ENCODE measurements at places on chromosomes 12 and 14.

DNA sequence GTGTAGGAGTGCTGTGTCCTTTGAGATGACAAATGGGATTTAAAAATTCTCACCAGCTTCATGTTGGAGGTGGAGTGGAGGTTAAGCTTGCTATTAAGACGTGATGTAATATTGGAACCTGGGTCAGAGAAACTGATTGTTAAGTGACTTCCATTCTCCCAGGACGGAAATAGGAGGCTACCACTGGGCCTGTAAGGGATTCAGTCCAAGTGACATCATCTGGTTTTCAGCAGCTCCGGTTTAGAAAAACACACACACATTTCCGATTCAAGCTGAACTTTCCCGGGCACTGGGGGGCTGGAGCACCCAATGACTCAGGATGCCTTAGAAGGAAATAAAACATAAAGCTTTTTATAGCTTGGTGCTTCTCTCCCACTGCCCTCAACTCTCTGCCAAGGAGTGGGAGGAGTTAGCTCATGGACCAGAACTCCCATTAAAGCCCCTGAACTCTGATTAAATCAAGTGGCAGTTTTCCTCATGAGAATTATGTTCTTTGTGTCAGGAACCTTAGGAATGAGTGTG is 12.4 kb downstream of the CALM1 start:
- DNase-seq: no peak

DNA sequence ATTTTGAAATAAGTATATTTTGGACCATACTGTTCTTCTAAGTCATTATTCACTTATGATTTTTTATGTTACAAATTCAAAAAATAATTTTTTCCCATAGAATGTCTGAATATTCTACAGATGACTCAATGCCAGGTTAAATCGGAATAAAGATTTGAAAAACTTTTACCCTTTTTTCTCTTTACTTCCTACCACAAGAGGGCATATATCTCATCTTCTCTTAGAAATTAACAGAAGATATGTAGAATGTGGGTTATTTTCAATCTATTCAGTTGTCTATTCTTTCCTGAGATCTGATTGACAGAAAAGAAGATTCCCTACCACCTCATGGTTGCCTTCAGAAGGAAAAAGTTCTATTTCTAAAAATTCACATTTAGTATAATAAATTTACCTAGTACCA is 53.0 kb upstream of the KITLG start:
- no peak for DNase-seq

DNA sequence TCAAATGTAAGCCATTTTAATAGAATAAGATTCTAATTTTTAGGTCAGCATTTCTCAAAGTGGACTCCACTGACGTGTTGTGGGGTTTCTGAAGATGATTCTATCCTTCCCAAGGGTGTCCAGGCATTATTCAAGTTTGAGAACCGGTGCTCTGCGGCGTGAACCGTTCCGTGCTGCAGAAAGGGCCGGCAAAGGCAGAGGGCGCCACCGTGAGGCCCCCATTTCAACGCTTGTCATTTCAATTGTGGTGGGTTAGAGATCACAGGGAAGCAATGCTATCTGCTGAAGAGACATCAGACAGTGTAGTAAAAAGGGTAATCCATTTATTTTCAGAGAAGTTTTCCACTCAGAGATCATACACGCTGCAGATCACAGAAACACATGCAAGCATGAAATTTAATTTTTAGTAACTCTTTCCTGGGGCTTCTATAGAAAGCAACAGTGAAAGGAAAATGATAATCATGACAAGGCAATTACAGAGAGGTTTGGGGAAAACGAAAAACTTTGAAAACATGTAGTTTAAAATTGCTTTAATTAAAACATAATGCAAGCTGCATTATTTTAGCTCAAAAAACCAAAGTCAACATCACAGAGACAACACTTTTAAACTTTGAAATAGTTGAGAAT is 201.7 kb downstream of the EXOC5 start:
- peak; percentile 71 for DNase-seq

GRCh38 chr12:2835691-2836403 is 1.0 kb upstream of the NRIP2 start:
- no peak for DNase-seq

DNA sequence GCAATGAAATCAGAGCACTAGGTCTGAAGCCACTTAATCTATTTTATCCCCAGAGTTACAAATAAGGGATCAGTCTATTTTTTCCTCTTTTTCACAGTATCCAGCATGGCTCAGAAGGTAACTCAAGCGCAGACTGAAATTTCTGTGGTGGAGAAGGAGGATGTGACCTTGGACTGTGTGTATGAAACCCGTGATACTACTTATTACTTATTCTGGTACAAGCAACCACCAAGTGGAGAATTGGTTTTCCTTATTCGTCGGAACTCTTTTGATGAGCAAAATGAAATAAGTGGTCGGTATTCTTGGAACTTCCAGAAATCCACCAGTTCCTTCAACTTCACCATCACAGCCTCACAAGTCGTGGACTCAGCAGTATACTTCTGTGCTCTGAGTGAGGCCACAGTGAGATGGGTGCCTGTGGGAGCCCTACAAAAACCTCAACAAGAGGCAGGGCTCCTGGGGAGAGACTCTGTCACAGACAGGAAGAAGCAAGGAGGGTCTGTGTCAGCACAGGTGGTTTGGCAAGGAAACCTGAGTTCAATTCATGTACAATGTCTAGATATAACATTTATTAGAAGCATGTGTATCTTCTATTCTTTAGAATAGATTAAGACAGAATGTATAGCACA is 334.3 kb upstream of the OR4E1 start:
- DNase-seq: no peak

GRCh38 chr14:79144896-79145295 is 974.7 kb downstream of the NRXN3 start:
- no peak for DNase-seq

DNA sequence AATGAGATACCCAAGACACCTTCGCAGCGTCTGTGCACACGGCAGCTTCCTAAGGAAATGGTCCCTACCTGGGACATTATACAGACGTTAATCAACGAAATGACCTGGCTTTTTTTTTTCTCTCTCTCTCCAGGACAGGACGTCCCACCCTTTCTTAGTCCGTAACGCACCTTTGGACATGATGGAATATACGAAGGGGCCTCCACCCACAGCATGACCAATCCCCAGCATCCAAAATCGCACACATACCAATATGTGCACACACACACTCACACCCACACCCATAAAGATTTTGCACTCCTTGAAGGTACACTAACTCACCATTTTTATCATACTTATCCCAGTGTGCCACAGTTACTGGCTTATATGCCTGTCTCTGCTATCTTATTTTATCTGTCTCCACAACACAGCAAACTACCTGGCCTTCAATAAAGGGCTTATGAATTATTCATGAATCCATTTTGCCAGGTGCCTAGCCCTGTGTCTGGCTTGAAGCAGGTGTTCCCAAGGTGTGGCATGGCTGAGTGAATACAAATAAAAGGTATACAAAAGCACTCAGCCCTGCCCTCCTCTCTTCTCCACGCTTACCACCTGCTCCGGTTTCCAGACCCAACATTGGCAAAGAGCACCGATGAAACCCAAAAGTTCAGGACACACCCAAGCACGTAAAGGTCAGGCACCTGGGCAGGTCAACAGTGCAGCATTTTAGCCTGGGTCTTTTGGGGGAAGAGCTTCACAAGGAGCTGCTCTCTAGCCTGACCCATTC is 2.2 kb downstream of the SCNN1A start:
- DNase-seq: no peak

DNA sequence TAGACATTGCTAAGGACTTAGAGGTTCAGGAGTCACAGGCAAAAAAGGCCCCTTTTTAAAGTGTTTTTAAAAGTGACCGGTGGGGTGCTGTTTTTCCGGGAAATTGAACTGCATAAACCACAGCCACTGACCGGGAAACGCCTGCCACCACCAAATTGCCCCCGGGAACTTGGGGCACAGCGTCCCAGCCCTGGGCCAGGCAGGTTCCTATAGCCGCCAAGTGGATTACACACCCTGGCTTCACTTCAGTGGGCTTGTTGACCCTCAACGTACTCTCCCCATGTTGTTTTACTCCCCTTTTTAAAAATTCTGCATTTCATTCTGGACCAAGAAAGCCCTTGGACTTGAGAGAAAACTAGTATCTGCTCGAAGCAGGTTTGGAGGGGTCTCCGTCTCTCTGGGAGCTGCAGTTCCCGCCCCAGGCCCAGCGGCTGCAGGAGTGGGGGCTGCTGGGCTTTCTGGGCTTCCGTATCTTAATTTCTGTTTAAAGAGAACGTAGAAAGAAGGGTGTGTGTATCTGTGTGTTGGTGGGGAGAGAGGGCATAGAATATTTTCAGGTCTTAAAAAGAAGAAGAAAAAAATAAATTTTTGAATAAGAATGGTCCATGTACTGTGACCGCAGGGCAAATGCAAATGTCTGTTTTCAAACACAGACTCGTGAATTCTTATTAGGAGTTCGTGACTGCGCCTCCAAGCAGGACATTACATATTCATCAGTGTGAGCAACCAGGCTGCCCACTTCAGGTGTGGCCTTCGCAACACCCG is 82.9 kb downstream of the PAPOLA start:
- DNase-seq: no peak

DNA sequence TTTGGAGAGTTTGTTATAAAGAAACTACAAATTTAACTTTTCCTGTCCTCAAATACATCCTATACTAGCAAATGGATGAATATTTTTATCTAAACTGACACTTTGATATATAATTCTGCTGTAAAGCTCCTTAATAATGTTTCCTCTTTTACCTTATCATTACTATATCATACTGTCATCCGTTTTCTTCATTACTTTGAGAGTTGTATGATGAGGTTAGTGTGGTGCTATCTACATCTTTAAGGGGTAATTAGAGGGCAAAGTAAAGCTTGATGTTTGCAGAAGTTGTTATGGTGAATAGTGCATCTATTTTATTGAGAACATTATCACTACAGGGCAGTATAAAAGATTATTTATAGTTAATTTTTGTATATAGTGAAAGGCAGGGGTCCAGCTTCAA is 36.1 kb downstream of the LIN7A start:
- no peak for DNase-seq

GRCh38 chr12:68422956-68423574 is 90.9 kb upstream of the MDM1 start:
- DNase-seq: no peak

Measured in nephron progenitor cell (in vitro differentiated cells).